ENCODE measurements at places on chromosomes 5 and 9. TPM values are rescaled to one million over a fixed set of nuclear protein-coding genes. Genes with fewer than 3 reads are reported as not detected.
A peak's percentile ranks its signal among the peaks of the same experiment; 100 is the strongest.

DNA sequence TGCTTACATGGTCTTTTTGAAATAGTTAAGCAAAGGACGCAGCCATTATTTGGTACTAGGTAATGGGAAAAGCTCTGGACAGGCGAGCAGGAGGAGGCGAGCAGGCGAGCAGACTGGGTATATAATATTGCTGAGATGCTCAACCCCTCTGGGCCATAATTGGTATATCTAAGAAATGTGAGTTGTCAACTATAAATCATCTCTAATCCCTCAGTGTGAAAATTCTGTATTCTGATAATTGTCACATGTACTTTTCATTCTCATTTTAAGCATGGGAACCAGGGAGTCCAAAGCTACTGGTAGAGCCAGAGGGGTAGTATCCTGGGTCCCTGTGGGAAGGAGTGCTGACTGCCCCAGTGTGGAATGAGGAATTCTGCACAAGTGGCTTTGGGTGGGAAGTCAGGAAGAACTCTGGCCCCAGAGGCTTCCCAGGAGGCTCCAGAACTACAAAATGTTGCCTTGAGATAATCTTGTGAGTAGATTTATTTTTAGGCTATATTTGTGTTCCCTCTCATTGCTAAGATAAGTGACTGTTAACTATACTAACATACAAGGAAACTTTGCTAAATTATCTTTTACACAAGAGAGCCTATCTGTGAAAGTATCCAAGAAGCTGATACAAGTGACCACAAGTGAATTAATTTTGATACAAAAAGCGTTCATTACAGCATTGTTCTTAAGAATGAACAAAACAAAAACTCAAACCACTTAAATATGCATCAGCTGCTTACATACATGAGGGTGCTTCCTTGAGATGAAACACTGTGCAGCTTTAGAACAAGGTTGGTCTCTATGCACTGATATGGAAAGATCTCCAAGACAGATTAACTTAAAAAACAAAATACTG, 70.5 kb upstream of the TNFAIP8 start:
- H3K4me1 ChIP-seq = peaks cover 11% of the 10 kb centered on the region
- no peaks in the 10 kb centered on the region for H3K27me3 ChIP-seq
- no peak for DNase-seq

The PTGR1 gene
- 61.6 TPM for total RNA-seq

DNA sequence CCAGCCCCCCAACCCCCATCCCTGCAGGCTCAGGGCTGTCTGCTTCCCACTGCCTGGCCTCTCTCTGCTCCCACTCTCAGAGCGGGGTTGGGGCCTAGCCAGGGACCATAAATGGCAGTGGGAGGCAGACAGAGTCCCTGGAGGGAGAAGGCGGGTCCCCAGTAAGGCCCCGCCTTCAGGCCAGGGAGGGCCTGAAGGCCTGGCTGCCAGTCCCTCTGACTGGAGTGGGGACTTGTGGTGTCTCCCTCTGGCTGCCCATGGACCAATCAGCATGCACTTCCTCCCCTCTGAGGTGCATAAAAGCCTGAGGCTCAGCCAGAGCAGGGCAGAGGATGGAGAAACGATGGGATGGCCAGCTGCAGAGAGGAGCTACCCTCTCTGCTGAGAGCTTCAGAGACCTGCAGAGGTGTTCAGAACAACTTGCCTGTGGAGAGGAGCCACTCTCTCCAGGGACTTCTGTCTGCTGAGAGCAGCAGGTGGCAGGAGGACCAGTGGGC, 2.7 kb upstream of the BTNL9 start:
- no peak overlapping the region for H3K27ac ChIP-seq
- H3K4me3 ChIP-seq = no peak overlapping the region
- DNase-seq = no peak
- H3K36me3 ChIP-seq = no peaks in the 10 kb centered on the region
- peaks cover 69% of the 10 kb centered on the region for H3K27me3 ChIP-seq

DNA sequence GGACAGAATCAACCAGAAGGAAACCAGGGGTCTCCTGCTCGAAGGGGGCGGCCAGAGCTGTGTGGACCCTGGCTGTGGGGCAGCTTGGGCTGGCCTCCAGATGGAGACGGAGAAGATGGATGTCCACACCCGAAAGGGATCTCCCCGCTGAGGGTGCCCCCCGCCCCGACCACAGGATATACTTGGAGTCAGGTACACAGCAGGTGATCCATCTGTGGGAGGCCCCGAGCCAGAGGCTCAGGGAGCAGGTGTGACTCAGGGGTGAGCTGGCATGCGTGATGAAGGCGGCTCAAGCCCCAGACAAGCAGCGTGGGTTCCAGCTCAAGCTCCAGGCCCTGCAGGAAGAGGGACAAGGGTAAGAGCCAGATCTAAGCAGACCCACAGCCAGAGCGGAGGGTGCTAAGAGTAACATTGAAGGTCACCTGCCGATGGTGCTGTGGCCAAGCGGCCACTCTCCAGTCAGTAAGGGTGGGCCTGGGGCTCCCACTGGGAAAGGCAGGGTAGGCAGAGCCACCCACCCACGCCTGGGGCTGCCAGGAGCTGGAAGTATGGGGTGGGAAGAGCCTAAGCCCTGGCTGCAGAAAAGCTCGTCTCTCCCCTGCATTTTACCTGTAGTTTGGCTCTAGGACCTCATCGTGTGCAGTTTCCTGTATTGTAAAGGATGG, 30.6 kb upstream of the MVB12B start:
- H3K4me1 ChIP-seq = no peaks in the 10 kb centered on the region
- H3K27ac ChIP-seq = no peak overlapping the region
- no peak overlapping the region for H3K4me3 ChIP-seq
- H3K27me3 ChIP-seq = no peaks in the 10 kb centered on the region
- DNase-seq = no peak

The DENND1A gene
- total RNA-seq = 16.0 TPM

- no peaks in the 10 kb centered on the region for H3K36me3 ChIP-seq
- H3K27ac ChIP-seq = no peak overlapping the region
- DNase-seq = no peak
Observed at GRCh38 chr5:5141625-5142525, 1.7 kb downstream of the ADAMTS16 start.

GRCh38 chr9:96423322-96423984, 5.3 kb upstream of the ZNF367 start:
- no peak for DNase-seq
- H3K36me3 ChIP-seq = no peaks in the 10 kb centered on the region
- H3K4me1 ChIP-seq = peaks cover 34% of the 10 kb centered on the region

GRCh38 chr5:133179405-133179804, 127.6 kb downstream of the HSPA4 start:
- H3K36me3 ChIP-seq = no peaks in the 10 kb centered on the region
- no peak for DNase-seq
- H3K27me3 ChIP-seq = no peaks in the 10 kb centered on the region
- H3K27ac ChIP-seq = no peak overlapping the region
- no peak overlapping the region for H3K4me3 ChIP-seq

The ADAMTS16 gene
- total RNA-seq = not detected

GRCh38 chr5:24602188-24602587, 42.6 kb downstream of the CDH10 start:
- no peak overlapping the region for H3K27ac ChIP-seq
- no peaks in the 10 kb centered on the region for H3K27me3 ChIP-seq
- H3K4me1 ChIP-seq = no peaks in the 10 kb centered on the region

The PHF24 gene
- 0.09 TPM for total RNA-seq

The CDX1 gene
- not detected for total RNA-seq

DNA sequence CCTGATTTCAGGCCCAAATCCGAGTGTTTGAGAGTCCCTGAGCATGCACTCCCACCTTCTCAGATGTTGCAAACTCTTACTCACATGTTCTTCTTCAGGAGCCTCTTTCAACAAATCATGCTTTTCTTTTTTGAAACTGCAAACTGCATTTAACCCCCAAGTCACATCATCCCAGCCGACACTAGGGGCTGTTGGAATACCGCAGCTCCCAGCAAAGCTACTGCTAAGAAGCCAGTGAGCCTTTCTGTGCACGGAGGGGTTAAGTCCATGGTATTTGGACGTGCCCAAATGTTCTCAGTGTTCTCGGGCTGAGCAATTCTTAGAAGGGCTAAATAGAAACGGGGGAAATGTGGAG, 282.9 kb downstream of the NFIB start:
- DNase-seq = no peak
- H3K36me3 ChIP-seq = no peaks in the 10 kb centered on the region
- peaks cover 11% of the 10 kb centered on the region for H3K4me1 ChIP-seq
- no peaks in the 10 kb centered on the region for H3K27me3 ChIP-seq
- H3K27ac ChIP-seq = peak overlapping the region; percentile 81
- peak overlapping the region; percentile 0 for H3K4me3 ChIP-seq

- peaks cover 88% of the 10 kb centered on the region for H3K27me3 ChIP-seq
- peak overlapping the region; percentile 27 for H3K4me3 ChIP-seq
- peak overlapping the region; percentile 90 for H3K27ac ChIP-seq
- H3K36me3 ChIP-seq = no peaks in the 10 kb centered on the region
- peaks cover 21% of the 10 kb centered on the region for H3K4me1 ChIP-seq
Observed at GRCh38 chr9:14348123-14348372, 34.1 kb upstream of the NFIB start.

DNA sequence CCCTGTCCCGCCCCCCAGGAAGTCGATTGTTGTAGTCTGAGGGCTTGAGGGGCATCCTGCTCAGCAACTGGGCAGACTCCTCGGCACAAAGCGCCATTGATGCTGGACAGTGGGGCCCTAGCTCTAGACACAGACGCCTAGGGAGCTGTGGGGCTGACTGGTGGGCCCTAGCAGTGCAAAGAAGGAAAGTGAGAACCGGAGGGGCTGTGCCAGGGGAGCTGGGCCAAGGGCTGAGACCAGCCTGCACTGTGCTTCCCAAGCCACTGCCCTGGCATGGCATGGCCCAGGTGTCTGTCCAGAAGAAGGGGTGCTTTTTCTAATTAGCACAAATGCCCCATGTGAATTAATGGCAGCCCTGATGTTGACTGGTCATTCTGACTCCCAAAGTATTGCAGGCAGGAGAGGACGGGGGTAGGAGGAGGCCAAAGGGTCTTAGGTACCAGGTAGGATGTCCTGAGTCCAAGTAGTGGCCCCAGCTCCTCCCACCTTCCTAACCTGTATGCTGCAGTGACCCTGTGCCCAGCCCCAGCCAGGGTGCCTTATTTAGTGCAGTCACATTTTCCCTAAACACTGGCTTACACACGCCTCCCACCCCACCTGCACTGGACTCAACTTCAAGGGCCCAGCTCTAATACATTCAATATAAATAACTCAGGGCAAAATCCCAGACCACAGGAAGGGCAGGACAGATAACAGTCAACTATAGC, 15.9 kb downstream of the TCF7 start:
- H3K4me1 ChIP-seq = peaks cover 60% of the 10 kb centered on the region
- H3K36me3 ChIP-seq = peaks cover 60% of the 10 kb centered on the region
- no peak for DNase-seq
- H3K27me3 ChIP-seq = no peaks in the 10 kb centered on the region

GRCh38 chr5:1005904-1006655, 2.5 kb upstream of the NKD2 start:
- no peaks in the 10 kb centered on the region for H3K36me3 ChIP-seq
- DNase-seq = no peak
- peaks cover 20% of the 10 kb centered on the region for H3K27me3 ChIP-seq
- no peak overlapping the region for H3K27ac ChIP-seq
- H3K4me1 ChIP-seq = peaks cover 72% of the 10 kb centered on the region

The PCDHA10 gene
- under 0.01 TPM for total RNA-seq

The STKLD1 gene
- total RNA-seq = not detected

- DNase-seq = no peak
- H3K4me3 ChIP-seq = no peak overlapping the region
- H3K27me3 ChIP-seq = peaks cover 5% of the 10 kb centered on the region
- no peaks in the 10 kb centered on the region for H3K36me3 ChIP-seq
- H3K4me1 ChIP-seq = no peaks in the 10 kb centered on the region
Observed at GRCh38 chr5:169544264-169544950, 39.2 kb upstream of the SPDL1 start.

DNA sequence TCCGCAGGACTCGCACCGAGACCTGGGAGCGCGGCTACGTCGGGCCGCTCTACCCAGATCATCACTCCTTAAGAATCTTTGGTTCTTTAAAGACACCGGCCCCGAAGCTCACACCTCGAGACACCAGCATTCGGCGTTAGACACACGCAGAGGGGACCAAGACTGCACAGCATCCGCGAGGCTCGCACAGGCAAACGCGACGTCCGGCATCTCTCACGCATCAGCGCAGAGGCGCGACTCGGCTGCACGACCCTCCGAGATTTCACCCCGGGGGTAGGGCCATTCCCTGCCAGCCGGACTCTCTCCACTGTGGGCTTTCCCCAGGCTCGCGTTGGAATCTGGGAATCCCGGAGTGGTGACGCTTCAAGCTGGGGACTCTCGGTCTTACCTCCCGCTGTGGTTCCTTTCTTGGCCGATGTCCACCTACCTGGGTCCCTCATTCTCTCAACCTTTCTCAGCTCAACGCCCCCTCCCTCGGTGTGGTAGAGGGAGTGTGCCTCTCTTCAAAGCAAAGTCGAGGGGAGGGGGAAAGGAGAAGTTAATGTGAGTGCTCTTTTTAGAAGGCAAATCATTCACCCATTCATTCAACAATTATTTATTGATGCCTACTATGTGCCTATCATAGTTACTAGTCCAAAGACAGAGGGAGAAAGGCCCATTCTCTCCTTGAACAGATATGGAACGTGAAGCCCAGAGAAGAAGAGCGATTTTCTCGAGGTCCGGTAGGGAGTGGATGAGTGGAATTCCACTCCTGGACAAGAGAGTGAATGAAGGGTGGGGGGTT, 1.3 kb upstream of the HAND1 start:
- no peak overlapping the region for H3K27ac ChIP-seq
- DNase-seq = no peak
- no peaks in the 10 kb centered on the region for H3K36me3 ChIP-seq
- H3K4me3 ChIP-seq = peak overlapping the region; percentile 31

DNA sequence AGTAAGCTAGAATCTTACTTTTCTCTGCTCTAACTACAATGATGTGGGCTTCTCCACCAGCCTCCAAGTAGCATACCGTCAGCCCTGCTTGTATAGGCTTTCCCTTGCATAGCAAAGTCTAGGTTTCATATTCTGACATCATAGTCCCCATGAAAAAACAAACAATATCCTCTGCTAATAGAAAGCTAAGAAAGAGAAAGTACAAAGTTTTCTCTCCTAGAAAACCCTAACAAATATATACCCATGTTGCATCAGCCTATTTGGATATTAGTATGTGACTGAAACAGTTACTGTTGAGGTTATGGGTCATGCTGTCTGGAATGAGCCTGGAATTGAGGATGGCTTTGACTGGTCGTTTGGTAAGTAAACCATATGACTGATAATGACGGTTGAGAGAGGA, 1696.0 kb downstream of the MAT2B start:
- no peaks in the 10 kb centered on the region for H3K27me3 ChIP-seq
- no peaks in the 10 kb centered on the region for H3K4me1 ChIP-seq
- H3K27ac ChIP-seq = no peak overlapping the region
- H3K36me3 ChIP-seq = no peaks in the 10 kb centered on the region

GRCh38 chr9:127796852-127797370, 5.8 kb upstream of the FPGS start:
- H3K27me3 ChIP-seq = no peaks in the 10 kb centered on the region
- no peak overlapping the region for H3K27ac ChIP-seq
- H3K4me3 ChIP-seq = no peak overlapping the region
- H3K4me1 ChIP-seq = peaks cover 17% of the 10 kb centered on the region
- peaks cover 17% of the 10 kb centered on the region for H3K36me3 ChIP-seq
- no peak for DNase-seq

The PLPPR1 gene
- total RNA-seq = 0.57 TPM

The CCL27 gene
- total RNA-seq = not detected

GRCh38 chr9:107435415-107435814, 54.2 kb downstream of the KLF4 start:
- no peak overlapping the region for H3K27ac ChIP-seq
- DNase-seq = no peak

The RPS14 gene
- 2,028 TPM for total RNA-seq

Data from esophagus squamous epithelium (tissue), 5 donors.